ENCODE measurements at places on chromosomes 6 and 20.

- no peak for DNase-seq
Observed at GRCh38 chr6:107144014-107144413, 28.7 kb upstream of the BEND3 start.

GRCh38 chr20:3306068-3306467 is 67.1 kb upstream of the SLC4A11 start:
- DNase-seq, result no peak

DNA sequence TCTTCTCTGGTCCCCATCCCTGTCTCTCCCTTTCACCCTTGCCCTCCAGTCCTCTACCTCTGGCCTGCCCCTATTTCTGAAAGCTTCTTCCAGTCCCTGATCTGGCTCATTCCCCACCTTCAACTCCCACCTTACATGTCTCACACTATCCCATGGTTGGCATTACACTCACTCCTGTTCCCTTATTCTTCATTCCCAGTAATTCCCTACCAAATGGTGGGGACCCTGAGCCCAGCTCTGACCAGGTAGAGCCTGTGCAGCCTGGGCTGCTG is 6.4 kb downstream of the TP53INP2 start:
- DNase-seq, result no peak

DNA sequence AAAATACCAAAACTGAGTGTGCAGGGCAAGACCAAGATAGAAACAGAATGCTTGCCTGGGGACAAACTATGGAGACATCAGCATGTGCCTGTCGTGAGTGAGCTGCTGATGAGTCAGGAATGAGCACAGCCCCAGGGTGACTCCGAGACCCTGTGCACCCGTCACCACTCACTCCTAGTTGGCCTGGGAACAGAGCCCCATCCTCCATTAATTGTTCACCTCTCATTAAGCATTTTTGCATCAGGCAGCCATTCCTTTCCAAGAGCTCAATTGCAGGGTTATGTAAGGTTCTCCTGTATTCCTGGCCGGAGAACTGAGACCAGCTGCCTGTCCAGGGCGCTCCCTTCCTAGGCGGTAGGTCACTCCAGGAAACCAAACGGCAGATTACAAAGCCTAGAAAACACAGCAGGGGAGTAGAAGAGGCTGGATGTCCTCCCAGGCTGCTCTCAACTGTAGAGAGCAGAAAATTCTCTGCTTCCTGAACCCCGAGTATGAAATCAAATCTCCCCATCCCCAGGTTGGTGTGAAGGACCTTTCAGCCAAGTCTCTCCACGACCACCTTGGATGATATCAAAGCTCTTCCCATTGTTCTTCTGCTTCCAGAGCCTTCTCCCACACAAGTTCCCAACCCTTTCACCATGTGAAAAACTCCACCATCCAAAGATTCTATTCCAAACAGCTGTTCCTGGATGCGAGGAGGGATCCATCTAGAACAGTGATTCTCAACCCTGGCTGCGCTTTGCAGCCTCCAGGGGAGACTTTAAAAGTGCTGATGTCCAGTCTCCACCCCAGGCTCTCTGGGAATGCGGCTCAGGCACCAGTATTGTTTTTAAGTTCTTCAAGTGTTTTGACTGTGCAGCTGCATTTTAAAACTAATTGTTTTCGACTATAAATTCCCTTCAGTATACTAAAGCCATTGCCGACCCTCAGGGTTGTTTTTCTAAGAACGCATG is 532.6 kb upstream of the JARID2 start:
- no peak for DNase-seq

- no peak for DNase-seq
Observed at GRCh38 chr6:56765494-56765893, 122.8 kb upstream of the DST start.

DNA sequence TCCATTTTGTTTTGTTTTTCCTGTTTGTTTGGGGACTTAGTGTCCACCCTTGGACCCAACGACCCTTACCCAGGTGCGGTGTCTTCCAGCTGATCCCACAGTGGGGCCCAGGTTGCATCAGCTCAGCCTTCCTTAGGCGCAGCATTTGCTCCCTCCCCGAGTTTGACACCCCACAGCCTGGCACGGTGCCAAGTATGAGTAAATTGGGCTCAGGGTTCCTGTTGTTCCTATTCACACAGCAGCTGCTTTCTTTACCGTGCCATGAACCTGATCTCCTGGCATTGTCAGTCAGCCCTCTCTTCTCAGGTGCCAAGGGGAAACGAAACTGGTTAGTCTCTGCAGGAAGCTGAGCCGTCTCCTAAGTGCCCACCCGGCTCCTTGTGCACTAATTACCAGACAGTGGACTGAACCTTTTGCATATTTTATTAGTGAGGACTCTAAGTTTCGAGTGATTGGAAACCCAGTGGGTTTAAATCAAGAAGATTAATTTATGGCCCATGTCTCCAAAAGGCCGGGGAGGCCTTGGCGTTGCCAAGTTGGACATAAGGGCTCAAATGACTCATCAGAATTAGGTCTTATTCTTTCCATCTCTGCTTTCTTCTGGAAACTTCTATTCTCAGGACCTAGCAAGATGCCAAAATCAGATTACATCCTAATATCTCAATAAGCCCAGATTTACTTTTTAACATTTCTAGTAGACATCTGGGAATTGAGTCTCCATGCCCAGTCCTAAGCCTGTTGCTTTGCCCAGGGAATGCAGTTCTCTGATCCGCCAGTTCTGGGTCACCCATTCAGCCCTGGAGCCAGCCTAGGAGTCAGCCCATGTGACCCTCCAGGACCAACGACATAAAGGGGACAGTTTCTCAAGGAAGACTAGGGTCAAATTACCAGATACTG is 68.8 kb downstream of the TSHZ2 start:
- DNase-seq, result no peak

GRCh38 chr6:3743541-3743940 is 8.0 kb downstream of the PXDC1 start:
- no peak for DNase-seq

- DNase-seq, result no peak
Observed at GRCh38 chr6:170554796-170555137, 598 bp downstream of the TBP start.

GRCh38 chr6:343960-344815 is 47.4 kb upstream of the IRF4 start:
- DNase-seq, result no peak

DNA sequence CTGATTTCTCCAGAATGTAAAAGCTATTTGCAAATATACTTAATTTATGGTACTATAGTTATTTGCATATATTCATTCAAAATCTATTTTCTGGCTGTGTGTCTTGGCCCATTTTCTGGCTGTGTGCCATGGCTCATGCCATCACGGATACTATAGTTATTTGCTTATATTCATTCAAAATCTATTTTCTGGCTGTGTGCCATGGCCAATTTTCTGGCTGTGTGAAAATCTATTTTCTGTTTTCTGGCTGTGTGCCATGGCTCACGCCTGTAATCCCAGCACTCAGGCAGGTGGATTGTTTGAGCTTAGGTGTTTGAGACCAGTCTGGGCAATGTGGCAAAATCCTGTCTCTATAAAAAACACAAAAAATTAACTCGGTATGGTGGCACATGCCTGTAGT is 28.9 kb upstream of the RIPK1 start:
- DNase-seq, result no peak

GRCh38 chr6:109326351-109326750 is 55.9 kb downstream of the CD164 start:
- DNase-seq, result no peak

DNA sequence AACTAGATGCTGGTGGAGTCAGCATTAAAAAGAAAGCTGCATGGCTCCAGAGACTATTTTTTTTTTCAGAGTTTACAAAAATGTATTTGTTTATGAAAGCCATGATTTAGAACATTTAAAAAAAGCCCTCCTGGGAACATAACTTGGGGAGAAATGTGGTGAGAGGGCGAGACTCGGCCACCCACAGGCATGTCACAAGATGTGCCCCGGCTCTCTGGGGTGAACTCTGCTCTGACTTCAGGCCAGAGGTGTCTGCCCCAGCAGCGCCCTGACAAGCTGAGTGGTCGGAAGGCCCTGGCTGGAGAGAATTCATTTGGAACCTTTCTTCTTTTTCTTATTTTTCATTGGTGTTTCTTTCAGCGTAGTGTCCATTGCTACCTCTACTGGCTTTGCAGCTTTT is 21.7 kb upstream of the RFPL4B start:
- no peak for DNase-seq

- DNase-seq, result no peak
Observed at GRCh38 chr6:135941275-135942025, 89.9 kb downstream of the PDE7B start.

- no peak for DNase-seq
Observed at GRCh38 chr6:154508573-154509375, 1.7 kb downstream of the CNKSR3 start.

GRCh38 chr6:168301648-168302398 is 17.8 kb downstream of the DACT2 start:
- DNase-seq, result no peak

DNA sequence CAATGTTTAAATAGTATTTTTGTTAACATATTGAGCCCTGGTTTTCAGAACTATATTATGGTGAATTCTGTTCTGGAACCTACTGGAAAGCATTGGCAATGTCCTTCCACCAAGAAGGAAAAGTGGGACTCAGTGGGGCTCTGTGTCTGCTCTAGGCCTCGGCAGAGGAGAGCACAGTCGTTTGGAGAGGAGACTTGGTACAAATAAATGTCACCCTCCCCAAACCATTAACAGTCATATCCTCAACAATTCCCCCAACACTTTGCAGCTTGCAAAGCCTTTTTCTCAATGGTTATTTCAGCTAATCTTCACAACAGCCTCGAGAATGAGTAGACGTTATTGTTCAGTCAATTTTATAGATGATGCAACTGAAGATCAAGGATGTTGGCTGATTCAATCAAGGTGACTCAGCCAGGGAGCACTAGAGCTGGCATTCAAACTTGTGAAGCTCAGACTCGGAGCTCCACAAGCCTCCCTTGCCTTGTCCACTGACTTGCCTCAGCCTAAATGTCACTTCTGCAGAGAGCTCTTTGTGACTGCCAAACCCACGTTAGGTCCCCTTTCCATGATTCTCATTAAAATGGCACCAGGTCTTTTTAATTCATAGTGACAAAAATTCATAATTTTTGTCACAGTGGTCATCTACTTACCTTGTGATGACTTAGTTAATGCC is 60.6 kb downstream of the TOX2 start:
- DNase-seq, result no peak

- no peak for DNase-seq
Observed at GRCh38 chr20:59678288-59678687, 73.9 kb downstream of the PHACTR3 start.

DNA sequence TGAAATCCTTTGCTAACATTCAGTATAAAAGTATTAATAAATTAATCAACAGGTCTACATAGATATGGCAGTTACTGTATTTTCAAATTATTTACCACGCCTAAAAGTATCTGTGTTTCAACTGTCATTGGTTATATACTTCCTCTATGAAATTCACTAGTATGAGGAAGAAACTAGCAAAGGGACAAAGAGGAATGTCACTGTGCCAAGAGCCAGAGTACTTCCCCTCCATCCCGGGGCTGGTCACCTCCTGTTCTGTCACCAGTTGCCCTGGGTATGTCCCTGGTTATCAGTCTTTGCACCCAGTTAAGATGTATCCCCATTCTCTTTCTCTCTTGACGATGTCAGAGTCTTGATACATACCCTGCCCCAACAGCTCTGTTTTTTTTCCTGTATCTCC is 476.8 kb upstream of the SOX4 start:
- no peak for DNase-seq

Data from central memory CD4-positive, alpha-beta T cell (primary cell).